ENCODE measurements at places on chromosomes 5 and 9. TPM values are rescaled to one million over a fixed set of nuclear protein-coding genes. Genes with fewer than 3 reads are reported as not detected.

The GABRA6 gene
- not detected for total RNA-seq

The SLC25A48 gene
- 0.34 TPM for total RNA-seq

The TAF11L13 gene
- total RNA-seq, result not detected

The FAM78A gene
- 2.0 TPM for total RNA-seq

GRCh38 chr5:122730037-122730436, 44.8 kb upstream of the SNX2 start:
- no peak for DNase-seq

- DNase-seq, result no peak
Measured at GRCh38 chr5:36897616-36898015, 21.0 kb downstream of the NIPBL start.

GRCh38 chr9:134913713-134914500, 3.8 kb downstream of the FCN1 start:
- no peak for DNase-seq

GRCh38 chr5:36181774-36182173, 29.9 kb downstream of the SKP2 start:
- DNase-seq, result no peak
